ENCODE measurements at places on chromosomes 7 and 10.
A peak's percentile ranks its signal among the peaks of the same experiment; 100 is the strongest.

GRCh38 chr7:133807624-133808492, 319.3 kb upstream of the LRGUK start:
- no peak for DNase-seq

GRCh38 chr10:101617102-101617823, 29.1 kb downstream of the DPCD start:
- no peak for DNase-seq

DNA sequence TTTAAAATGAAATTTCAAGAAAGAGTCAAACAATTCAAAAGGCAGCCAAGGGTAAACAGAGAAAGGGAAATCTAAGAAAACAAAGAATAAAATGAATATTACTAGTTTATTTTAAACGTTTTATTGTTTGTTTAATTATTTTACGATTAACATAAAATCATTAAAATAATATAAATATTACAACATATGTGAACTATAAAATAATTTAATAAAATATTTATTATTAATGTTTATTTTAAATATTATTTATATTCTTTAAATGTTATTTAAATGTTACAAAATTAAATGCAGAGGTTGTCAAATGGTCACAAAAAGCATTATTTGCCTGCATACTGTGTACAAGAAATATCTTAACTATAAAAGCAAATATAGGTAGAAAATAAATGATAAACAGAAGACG, 786.7 kb upstream of the GHITM start:
- DNase-seq: no peak

GRCh38 chr7:37117292-37117691, 331.4 kb downstream of the ELMO1 start:
- no peak for DNase-seq

DNA sequence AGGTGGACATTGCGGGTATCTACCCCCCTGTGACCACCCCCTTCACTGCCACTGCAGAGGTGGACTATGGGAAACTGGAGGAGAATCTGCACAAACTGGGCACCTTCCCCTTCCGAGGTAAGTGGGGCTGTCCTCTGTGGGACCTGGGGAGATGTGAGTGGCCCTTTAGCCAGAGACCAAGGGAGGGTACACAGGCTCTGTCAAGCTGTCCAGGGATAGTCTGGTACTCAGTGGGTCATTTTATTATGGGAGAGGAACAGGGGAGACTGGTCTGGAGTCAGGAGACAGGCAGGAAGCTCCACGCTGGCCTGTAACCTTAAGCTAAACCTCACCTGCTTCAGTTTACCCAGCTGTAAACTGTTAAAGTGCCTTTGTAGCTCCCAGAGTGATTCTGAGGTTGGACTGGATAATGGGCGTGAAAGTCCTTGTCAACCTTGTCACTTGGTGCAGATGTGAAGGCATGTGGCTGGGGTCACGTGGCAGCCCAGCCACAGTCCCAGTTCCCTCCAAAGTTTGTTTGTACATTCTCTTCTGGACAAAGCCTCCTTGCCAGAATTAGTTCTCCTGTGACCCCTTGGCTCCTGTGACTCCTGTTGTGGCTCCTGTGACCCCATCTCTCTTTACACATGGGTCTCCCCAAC, 729 bp downstream of the HOGA1 start:
- no peak for DNase-seq

DNA sequence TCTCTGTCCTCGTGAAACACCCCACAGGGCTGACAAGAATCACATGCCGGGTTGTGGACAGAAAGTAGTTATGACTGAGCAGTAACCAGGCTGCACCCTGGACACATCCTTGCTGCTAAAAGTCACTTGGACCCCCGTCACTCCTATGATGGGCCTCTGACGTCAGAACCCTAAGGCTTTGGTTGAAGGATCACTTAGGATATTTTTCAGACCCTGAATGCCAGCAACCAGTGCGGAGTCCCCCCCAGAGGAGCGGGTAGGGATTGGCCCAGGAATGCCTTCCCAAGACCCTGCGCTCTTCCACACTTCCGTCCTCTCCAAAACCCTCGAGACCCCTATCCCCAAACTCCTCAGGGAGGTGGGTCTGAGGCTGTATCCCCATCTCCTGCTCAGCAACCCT, 52.1 kb downstream of the CFAP46 start:
- no peak for DNase-seq

DNA sequence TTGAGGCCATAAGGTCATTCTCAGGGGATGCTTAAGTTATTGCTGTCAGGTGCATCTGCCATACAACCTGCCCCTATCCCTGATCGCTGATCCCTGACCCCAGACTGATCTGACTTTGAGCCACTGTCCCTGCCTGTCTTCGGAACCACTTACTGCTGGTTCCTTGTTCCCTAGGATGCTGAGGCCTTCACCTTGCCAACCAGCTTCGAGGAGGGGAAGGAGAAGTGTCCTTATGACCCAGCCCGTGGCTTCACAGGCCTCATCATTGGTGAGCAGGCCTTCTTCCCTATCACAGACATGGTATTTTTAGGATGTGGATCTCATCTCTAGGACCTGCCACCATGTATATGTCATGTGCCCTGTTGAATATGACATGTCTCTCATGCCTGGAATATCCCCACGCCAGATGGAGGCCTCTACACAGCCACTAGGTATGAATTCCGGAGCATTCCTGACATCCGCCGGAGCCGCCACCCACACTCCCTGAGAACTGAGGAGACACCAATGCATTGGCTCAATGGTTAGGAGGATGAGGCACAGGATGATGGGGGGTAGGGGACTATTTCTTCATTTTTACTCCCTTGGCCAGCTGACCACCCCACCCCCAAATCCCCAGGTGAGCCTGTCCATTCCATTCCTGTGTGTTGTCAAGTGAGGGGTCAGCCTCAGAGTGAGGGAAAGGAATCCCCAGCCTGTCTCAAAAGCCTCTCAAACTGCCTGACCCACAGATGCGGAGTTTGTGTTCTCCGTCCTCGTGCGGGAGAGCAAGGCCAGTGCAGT, 9.0 kb downstream of the MRPL43 start:
- peak; percentile 18 for DNase-seq

DNA sequence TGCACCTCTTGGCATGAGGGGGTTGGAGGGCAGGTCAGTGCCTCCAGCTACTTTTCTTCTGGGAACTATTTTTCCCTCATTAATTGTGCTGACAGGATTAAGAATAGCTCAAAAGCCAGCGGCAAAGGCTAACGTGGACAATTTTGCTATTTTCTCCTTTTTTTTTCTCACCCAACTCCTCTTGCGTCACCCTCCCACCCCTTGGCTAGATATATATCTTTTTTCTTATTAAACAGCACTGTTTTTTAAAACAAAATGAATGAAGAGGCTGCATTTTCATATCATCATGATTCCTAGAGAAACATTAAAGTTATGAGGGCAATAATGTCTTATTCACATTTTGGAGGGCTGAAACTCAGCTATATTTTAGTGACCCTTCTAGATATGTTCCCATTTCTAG, 251.8 kb upstream of the NFE2L3 start:
- DNase-seq: no peak

GRCh38 chr10:113171662-113172061, 221.6 kb downstream of the TCF7L2 start:
- no peak for DNase-seq

All from ecto neural progenitor cell (in vitro differentiated cells).